ENCODE measurements at places on chromosomes 2 and 18. TPM values are rescaled to one million over a fixed set of nuclear protein-coding genes. Genes with fewer than 3 reads are reported as not detected.
A peak's percentile ranks its signal among the peaks of the same experiment; 100 is the strongest.

- no peak for DNase-seq
Observed at GRCh38 chr2:196086517-196087368, 18.1 kb upstream of the DNAH7 start.

- DNase-seq = peak; percentile 84
Observed at GRCh38 chr2:30218814-30219213, 12.5 kb upstream of the LBH start.

The RESP18 gene
- total RNA-seq = not detected

DNA sequence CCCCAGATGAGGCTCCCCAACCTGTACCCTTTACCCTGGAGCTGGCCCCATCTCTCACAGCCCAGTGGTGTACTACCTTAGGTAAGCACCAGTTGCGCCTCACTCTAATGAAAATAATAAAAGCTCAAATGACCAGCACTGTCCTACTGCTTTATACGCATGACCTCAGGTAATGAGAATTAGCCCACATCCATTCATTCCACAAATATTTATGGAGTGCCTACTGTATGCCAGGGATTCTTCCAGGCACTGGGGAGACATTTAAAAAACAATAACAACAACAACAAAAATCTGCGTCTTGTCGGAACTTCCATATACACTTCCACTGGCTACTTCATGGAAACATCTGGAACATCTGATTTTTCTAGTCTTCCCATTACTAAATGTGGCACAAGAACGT, 20.8 kb downstream of the HPCAL1 start:
- DNase-seq = no peak

GRCh38 chr18:69559604-69560003, 158.9 kb downstream of the DOK6 start:
- DNase-seq = no peak

DNA sequence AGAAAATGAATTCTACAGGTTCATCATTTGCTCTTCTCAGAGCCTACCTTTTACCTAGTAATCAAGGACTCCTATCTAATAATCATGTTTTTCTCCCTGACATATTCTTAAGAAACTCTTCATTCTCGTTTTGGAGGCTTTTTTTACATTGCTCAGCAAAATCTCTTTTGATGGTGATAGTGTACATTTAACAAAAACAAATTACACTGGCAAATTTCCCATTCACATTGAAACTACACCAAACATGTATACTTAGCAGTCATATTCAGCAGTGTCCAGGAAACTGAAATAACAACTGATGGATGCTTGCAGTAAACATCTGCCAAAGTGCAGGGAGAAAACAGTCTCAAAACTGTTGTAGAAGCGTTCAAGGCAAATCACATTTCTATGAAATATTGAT, 4.4 kb upstream of the VIT start:
- DNase-seq = no peak

GRCh38 chr2:20149703-20150030, 75.3 kb downstream of the SDC1 start:
- no peak for DNase-seq

DNA sequence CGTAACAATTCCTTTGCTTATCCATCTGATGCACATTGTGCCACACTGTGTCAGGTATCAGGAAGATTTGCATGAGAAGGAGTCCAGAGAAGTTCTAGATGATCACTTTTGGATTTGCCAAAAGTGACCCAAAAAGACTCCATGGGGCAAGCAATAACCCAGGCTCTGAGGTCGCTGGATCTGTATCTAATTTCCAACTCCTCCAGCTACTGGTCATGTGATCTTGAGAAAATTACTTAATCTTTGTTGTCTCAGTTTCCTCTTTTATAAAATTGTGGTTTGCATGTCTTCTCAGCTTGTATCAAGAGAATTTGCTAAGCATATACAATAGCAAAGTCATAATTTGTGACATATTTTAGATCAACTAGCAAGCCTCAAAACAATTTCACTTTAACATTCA, 61.3 kb upstream of the ITGA4 start:
- no peak for DNase-seq

- DNase-seq = peak; percentile 90
Observed at GRCh38 chr18:48996901-48997463, 46.2 kb upstream of the SMAD7 start.

The ZNF385B gene
- total RNA-seq = 0.44 TPM
